HCEC 1CT (cell line): ENCODE measurements at places on chromosomes 3 and 15.

GRCh38 chr3:146218880-146219866 is 31.7 kb downstream of the PLSCR4 start:
- DNase-seq: peak; percentile 32

DNA sequence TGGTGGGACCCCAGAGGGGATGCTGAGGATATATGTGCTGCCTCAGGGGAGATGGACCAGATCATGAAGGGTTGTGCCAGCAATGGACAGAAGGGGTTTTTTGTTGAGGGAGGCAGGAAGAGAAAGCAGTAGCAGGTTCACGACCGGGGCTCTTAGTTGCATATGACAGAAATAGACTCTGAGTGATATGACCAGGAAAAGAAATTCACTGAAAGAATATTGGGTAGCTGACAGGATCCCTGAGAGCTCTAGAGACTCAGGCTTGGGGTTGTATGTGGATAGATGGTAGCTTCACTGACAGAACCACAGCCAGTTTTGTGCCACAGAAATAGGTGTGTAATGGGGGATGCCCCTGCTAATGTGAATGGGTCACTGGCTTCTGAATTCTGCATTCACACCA is 241.6 kb downstream of the ZNF621 start:
- DNase-seq: no peak

GRCh38 chr3:38397320-38397719 is 50.7 kb downstream of the XYLB start:
- peak; percentile 3 for DNase-seq

GRCh38 chr15:70541511-70541910 is 221.8 kb downstream of the UACA start:
- DNase-seq: no peak

GRCh38 chr15:50302581-50302980 is 37.1 kb upstream of the HDC start:
- DNase-seq: no peak
